ENCODE measurements at places on chromosomes 7 and 10.

DNA sequence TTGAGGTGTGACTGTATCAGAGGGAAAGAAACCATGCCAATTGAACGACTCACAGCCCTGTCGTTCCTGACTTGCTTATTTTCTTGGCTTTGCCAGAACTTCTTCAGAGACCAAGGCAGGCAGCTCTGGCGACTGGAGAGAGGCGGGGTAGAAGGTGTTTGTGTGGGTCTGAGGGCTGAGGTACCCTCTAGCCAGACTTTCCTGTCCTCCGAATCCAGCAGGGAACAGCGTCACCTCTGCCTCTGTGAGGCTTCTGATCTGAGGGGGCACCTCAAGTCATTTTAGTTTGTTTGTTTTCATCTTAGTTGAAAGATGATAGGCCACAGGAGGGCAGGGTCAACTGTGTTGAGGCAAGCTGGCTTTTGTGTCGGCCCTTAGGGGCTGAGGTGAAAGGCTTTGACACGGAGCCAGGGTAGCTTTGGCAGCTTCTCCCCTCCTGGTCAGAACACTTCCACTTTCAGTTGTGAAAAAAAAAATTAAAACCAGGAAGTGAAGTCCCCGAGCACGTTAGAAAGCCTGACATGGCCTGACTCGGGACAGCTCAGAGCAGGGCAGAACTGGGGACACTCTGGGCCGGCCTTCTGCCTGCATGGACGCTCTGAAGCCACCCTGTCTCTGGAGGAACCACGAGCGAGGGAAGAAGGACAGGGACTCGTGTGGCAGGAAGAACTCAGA, 1.9 kb downstream of the ACSL5 start:
- DNase-seq = no peak

GRCh38 chr10:103595933-103596726, 102.6 kb downstream of the NEURL1 start:
- no peak for DNase-seq

GRCh38 chr10:116371737-116372136, 47.5 kb downstream of the CCDC172 start:
- no peak for DNase-seq

DNA sequence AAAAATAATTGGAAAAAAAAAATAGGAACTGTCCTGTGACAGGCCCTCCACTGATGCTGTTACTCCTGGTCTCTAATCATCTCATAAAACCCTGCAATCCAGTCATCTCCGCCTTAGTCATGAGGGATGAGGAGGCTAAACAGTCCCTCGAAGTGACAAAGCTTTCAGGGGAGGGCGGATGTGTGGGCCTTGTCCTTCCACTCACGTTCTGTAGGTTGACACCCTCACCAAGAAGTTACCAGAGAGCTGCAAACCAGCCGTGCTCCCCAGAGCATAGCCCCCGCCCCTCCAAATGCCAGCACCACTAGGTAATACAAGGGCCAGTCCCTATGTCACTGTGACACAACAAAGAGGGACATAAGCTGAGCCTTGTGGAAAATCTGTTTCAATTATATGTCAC, 11.9 kb downstream of the COBL start:
- DNase-seq = no peak

DNA sequence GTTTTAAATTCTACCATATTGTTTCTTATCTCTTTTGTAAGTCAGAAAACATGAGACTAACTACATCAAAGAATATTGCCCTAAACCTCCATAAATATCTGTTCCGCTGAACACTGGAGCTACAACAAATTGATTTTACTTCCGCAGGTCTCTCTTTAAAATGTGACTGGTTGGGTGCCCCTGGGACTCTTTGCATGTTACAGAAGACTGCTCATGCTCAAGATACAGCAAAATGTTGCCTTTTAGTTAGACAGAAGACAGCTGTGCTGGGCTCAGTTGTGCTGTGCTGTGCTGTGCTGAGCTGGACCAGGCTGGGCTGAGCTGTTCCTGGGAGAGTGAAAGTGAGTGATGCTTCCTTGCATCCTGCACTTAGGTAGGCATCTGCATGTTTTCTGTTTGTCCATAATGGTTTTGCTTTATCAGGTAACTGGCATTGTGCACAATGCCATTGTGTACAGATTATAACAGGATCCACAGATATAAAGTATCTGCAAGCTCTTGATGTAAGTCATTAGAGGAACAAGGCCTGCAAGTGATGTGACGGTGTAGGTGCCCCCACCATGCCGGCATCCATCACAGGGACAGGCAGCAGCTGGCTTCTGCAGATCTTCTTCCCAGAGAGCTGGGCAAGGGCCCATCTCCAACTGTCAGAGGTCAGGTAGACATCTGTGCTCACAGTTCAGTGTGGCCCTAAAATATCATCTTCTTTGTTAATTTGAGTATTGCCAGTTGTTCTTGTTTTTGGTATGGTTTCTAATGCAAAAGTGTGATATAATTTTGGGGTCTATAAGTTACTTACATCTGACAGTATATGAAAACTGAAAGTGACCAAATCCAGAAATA, 972.5 kb upstream of the CELF2 start:
- DNase-seq = no peak

GRCh38 chr10:72278668-72279393, 5.1 kb downstream of the DDIT4 start:
- DNase-seq = no peak

DNA sequence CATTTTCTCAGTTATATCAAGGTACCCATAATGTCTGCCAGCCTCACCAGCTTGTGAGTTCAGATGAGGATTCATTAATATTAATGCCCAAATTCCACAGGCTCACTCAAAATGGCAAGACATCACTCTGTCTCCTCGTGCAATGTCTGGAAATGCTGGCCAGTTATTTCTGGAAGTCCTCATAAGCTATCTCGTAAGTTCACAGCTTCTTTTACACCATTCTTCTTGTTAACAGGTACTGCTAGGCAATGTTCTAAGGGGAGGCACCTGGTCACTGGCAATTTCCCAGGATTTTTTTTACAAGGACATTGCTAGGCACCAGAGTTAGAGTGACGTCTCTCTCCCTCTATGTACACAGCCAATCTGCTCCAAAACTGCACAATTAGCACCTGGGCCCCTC, 80.2 kb upstream of the SEMA3C start:
- no peak for DNase-seq

GRCh38 chr7:2680792-2681490, 7.1 kb upstream of the AMZ1 start:
- DNase-seq = peak; percentile 82

GRCh38 chr10:4011136-4011812, 226.3 kb upstream of the KLF6 start:
- DNase-seq = no peak

DNA sequence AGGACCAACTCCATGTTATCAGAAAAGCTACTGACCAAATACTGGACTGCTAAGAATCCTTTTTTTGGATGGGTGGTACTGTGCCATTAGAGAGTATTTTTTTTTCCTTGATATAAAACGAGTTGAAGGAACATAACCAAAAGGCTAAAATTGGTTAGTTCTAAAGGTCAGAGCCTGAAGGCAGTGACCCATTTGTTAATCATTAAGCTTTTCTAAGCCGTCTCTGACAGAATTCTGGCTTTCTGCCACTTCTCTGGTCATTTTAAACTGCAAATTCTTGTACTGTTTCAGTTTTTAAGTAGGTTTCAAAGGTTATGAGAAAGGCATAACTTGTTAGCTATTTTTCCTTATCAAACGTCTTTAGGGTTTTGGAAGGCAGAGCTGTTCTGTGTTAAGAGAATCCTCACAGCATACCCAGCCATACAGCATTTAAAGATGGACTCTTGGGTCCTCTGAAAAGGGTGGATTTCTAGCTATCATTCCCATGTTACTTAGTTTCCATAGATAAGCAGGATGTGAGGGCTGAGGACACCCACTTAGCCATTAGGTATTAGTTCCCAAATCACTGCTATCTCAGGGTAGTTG, 196.8 kb downstream of the RNLS start:
- DNase-seq = no peak

DNA sequence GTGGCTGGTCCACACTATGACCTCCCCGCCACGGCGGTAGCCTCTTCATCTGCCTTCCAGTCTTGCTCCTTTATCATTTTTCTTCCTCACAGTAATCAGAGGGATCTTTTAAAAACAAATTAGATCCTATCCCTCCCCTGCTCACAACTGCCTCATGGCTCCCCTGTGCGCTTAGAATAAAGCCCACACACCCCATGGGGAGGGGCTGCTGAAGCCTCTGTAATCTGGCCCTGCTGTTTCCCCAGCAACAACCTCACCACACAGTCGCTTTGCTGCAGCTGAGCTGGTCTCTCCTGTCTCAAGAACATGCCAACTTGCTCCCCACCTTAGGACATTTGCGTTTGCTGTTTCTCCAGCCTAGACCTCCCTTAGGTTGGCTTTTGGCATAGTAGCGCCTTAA, 41.0 kb downstream of the SP8 start:
- DNase-seq = peak; percentile 19

DNA sequence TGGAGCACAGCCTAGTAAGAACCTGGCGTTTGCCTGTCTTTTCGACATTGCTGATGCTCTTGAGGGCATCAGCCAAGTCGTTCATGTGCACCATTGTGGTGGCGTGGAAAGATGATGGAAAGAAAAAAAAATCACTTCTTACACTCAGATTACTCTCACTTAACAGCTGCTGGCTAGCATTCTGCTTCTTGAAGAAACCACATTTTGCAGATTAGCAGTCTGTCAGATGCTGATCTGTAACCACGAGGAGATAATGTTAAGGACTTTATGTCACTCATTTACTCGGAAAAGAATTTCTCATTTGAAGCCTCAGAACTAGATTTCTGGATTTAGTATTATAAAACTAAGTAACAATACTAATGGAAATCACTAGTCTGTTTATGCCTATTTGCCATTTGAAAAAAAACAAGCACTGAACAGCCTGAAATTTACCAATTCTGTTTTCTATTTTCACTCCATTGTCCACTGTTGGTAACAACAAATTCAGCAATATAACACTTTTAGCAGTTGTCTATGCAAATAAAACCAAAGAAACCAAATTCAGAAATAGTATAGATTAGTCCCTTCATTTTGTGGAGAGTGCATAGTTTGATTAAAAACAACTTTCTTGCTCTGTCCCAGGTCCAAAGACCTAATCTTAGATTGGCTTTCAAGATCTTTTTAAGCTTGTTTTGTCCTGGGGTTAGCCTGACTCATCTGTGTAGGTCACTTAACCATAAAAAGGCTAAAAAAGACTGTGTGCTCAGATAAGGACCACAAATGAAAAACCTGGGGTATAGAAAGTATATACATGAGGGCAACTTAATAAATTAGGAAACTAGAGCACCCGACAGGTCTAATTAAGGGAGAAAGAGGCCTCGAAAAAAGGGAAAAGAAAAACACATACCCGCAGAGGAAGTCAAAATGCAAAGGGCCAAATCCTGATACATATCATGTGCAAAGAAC, 67.5 kb downstream of the NT5C2 start:
- no peak for DNase-seq

DNA sequence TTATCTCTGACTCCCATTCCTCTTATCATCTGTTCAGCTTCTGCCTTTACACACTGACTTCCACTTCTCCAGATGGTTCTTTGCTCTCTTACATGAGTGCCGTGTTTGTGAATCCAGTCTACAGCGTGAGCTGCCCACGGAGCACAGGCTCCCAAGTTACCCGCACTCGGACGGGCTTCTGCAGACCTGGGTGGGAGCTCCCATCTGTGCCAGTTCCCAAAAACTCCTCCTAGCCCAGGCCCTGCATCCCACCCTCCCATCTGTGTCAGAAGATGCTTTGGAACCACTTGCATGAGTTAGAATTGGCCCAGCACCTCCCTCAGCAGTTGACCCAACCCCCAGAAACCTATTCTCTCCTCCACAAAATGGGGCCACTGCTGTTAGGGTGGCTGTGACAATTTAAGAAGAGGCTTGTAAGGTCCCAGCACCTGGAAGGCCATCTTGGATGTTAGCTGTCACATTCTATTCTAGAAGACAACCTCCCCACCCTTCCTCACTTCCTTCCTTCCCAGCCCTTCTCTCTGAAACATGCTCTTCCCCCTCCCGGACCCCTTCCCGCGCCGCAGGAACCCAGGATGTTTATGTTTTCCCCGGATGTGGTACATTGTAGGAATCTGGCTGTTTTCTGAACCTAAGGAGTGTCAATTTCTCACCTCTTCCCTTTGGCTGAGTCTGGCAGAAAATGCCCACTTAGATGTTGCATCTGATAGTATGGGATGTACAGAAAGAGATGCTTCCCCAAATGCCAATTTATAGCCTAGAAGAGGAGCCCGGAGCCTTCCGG, 79.2 kb downstream of the CCDC3 start:
- no peak for DNase-seq

DNA sequence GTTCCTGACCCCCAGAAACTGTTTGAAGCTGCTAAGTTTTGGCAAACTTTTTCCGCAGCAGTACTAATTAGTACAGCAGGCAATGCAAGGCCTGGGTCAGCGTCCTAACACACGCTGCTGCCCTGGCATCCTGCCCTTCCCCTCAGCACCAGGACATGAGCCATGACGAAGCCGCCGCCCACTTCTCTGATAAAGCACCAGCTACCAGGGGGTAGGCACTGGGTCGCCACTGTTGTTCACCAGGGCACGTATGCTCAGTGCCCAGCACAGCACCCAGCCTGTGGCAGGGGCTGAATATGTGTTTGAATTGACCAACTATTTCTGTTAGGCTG, 59.5 kb downstream of the CHST15 start:
- no peak for DNase-seq

DNA sequence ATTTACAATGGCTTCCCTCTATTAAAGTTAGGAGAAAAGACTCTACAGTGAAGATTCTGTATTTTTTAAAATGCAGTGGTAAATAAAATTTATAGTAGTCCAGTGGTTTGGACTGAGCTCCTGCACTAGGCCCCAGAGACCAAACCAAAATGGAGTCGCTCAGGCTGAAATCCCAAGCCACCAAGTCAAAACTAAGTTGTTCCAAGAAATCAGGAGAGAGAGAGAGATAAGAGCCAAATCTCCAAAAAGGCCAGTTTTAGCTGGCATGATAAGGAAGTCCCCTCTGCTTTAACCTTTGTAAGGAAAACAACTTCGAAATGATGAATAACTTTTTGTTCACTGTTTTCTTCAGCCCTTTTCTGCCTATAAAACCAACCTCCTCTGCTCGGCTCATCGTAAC, 265.9 kb upstream of the KLF14 start:
- DNase-seq = no peak

DNA sequence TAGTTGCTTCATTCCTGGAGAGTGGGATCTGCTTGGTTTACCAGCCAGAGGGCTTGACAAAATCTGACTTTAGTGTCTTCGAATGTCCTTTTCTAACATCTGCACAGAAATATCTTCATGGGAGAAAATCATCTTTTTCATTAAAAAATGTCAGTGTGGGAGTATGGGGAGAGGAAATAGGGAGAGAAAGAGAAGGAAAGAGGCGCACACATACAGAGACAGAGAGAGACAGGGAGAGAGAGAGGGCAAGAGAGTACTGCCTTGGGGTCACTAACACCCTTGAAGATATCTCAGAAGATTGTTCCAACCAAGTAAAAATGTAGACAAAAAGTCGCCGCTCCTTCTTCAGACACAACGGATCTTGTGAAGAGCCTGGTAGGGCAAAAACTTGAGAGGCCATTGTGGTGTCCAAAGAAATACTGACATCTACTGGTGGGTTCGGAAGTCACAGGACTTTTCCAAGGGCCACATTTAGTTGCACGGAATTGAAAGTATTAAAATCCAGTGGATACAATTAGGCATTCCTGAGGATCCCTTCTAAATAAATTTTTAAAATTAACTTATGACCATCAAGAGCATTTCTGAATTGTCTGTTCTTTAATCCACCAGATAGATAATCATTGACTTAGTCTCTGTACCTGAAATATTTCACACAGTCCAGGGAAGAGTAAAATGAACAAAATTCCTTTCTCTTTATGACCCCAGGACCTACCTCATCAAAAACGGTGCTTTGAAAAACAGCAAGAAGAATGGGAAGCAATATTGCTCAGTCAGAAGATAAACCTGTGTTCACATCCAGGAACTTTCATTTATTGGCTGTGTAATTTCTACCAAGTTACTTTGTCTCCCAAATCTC, 29.7 kb downstream of the VIM start:
- peak; percentile 69 for DNase-seq

Measured in HEK293T (cell line).